Left renal cortex interstitium (tissue), 4 donors: ENCODE measurements at places on chromosomes 16 and 17. TPM values are rescaled to one million over a fixed set of nuclear protein-coding genes. Genes with fewer than 3 reads are reported as not detected.

Gene PMFBP1
- polyA plus RNA-seq, result 3.0 TPM

Gene DPEP2
- 1.1 TPM for polyA plus RNA-seq

Gene GLG1
- 161 TPM for polyA plus RNA-seq

Gene FOXF1
- polyA plus RNA-seq, result 0.09 TPM

Gene KRT33B
- polyA plus RNA-seq, result not detected

Gene PRR29
- polyA plus RNA-seq, result 2.9 TPM

Gene KRTAP9-2
- not detected for polyA plus RNA-seq

Gene GAS2L2
- polyA plus RNA-seq, result not detected

Gene ZFHX3
- polyA plus RNA-seq, result 25.4 TPM

DNA sequence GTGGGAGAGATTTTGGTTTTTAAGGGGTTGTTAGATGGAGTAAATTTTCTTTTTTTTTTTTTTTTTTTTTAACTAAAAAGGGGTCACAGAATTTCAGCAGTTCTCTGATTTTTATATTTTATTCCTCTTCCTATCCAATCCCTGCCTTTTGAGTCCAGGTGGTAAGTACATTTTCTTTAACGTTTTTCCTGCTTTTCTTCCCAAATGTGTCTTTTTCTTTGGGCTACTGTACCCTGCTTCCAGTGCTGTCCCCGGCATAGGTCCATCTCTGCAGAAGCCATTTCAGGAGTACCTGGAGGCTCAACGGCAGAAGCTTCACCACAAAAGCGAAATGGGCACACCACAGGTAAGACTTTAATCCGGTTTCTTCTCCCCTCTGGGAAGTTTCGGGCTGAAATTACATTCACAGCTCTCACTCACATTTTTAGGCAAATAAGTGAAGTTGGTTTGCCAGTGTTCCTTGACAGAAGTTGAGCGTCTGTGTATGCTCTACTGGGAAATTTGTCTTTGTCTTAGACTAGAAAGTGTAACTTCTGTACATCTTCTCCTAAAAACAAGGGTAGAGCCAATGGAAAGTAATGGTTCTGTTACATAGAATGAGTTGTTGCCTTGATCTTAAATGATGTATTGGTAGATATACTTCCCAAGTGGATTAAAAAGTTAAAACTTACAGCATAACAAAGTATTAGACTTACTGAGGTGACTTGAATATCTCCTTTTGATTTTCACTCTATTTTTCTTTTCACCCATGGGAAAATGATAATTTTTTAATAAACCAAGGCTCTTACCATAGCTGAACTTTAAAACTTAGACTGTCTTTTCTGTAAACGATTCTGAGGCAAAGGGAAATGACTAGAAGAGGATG is 54.5 kb downstream of the TUBD1 start:
- no peak for DNase-seq

GRCh38 chr17:80817321-80817845 is 174.3 kb upstream of the CHMP6 start:
- no peak for DNase-seq

- no peak for DNase-seq
These were observed 7.5 kb upstream of the TMEM170A start for GRCh38 chr16:75471723-75472633.

GRCh38 chr17:10649602-10650001 is 7.5 kb downstream of the MYH3 start:
- DNase-seq, result no peak

DNA sequence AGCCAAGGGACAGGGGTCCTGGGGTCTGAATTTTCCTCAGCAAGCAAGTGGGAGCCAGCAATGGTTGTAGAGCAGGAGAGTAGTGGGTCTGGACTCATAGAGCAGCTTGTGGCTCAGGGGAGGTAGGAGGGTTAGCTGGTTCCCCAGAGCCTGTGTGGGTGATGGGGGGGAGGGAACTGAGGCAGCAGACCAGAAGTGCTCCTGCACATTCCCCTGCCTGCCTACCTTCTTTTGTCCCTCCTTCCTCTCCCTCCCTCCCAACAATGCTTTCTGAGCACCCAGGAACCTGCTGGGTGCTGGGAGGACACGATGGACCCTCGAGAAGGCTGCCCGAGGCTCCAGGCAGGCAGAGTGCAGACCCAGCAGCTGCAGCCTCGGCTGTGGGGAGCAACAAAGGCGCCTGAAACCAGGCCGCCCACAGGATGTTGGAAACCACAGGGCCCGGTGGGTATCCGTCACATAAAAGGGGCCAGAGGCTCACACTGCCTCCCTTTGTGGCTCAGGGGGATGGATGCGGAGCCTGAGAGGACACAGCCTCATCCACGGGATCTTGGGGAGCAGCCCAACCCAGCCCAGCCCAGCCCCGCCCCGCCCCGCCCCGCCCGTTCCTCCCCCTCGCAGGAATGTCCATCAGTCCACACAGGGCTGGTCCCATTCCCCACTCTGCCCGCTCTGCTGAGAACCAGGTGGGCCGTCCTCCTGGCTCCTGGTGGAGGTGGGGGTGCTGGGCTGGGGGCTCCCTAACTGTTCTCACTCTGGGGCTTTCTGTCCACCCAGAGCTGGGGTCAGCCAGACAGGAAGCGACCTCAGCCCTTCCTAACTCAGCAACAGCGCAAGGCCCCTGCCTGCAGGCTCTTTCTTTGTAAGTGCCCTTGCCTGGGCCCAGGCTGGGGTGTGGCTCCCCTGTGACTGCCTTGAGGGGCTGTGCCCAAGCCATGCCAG is 1.7 kb upstream of the NLRC3 start:
- no peak for DNase-seq

DNA sequence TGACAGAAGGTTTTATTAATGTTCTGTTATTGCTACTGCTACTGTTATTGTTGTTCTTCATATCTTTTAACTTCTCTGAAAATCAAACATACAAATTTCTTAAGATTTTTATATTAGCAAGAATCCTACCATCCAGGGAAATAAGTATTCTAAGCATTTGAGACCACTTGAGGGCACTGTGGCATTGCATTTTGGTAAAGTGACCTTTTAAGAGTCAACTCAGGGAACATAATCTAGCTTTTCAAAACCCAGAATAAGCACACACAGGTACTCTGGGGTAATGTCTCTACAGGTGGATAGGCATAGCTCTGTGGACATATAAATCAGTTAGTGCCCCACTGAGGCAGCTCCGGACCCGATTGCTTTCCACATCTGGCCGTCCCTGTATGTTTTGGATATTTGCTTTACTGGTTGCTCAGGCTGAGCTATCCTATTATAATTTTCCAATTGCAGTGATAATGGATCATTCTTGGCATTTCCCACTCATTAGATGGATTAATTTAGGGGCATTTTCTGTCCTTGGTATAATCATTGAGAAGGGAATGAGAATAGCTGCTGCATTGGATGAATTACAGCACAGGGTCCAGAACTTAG is 1425.1 kb upstream of the CDH8 start:
- peak; percentile 22 for DNase-seq

GRCh38 chr17:79887451-79887991 is 48.3 kb upstream of the CBX4 start:
- DNase-seq, result no peak

DNA sequence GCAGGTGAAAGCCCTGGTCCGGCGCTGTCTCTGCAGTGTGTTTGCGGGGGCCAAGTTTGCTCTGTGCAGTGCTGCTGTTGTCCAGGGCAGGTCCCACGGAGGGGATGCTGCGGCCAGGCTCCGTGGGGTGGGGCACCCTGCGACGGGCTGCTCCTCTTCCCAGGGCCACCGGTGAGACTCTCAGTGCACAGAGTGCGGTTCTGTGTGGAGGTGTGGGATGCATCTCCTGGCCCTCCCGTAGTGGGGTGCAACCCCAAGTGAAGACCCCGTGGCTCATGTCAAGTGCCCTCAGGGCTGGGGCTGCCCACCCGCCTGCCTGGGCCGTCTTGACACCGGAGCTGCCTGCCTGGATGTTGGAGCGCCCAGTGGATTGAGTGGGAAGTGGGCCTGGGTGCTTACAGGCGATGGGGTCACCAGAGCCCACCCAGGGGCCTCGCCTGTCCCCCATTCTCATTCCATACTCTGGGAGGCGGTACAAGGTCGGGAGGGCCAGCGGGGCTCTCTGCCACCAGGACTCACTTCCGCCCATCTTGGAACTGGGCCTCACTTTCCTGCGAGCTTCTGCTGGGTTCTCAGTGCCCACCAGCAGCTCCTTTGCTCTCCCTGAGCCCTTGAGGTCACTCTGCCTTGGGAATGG is 119.9 kb downstream of the BANP start:
- DNase-seq, result no peak

DNA sequence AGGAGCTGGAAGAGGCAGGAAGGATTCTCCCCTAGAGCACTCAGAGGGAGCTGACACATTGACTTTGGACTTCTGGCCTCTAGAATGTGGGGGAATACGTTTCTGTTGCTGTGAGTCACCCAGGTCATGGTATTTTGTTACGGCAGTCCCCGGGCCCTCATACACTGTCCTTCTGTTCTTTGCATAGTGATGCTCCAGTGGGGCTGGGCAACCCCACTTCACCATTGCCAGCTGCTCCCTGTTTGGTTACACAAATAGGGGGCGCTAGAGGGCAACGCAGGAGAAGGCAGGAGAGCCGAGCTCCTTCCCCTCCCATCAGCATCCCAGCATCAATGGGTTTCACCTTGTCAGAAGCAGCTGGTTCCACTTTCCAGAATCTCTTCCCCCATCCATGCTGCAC is 257.7 kb upstream of the FOXF1 start:
- no peak for DNase-seq

DNA sequence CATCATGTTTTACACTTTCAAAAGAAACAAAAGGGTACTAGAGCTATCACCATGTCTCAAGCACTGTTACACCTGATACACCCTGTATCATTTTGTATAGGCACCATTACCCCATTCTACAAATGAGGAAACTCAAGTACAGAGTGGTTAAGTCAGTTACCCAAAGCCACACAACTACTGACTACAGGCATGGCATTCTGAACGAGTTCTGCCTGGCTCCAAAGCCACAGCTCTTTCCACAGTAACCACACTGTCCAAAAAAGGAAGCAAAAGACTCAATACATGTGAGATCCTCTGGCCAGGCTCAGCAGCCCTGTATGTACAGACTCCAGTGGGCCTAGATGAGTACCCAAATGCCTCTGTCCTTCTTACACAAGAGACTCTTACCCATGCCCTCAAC is 4.7 kb downstream of the DYNC1LI2 start:
- no peak for DNase-seq

GRCh38 chr17:76446449-76447231 is 6.3 kb downstream of the UBE2O start:
- no peak for DNase-seq
